Kidney epithelial cell (primary cell): ENCODE measurements at places on chromosomes 3 and 15.

GRCh38 chr15:37059086-37059485 lies 41.3 kb downstream of the MEIS2 start:
- DNase-seq: no peak

GRCh38 chr3:15443826-15444524 lies 16.6 kb downstream of the EAF1 start:
- no peak for DNase-seq

DNA sequence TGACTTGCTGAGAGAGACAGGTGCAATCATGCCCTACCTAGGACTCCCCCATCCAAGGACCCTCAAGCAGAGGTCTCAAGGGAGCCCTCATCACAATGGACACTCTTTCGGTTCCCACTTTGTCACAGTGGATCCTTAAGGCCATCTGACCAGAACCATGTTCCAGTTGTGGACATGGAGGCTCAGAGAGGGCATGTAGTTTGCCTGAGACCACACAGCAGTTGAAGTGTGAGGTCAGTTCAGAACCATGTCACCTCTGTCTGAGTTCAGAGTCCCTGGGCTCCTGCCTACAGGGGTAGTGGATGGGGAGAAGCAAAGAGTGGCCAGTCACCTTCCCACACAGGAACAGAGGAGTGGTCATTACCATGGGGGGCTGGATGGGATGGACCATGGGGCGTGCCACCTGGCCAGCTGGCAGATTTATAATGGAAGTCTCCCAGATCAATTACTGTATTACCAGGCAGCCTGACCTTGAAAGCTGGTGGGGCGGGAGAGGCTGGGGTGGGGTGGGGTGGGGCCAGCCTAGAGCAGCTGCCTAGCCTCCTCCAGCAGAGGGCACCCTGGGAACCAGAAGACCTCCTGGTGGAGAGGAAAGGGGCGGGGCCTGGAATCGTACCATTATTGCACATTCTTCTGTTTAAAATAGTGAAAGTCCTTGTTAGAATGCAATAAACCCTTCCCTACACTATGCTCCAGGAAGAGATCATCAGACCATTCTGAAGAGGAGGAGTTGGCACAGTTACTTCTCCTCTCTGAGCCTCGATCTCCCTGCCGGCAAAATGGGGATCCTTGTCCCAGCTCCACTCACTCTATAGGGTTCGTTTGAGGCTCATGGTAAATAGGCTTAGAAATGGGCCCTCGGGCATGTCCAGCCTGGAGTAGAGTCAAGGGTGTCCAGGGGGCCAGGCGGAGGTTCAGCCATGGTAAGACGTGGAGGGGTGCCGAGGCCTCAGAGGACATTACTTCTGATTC lies 26.9 kb upstream of the LINGO1 start:
- DNase-seq: peak; percentile 7

- DNase-seq: no peak
Measured at GRCh38 chr15:95284933-95285421, 1045.5 kb upstream of the NR2F2 start.

GRCh38 chr15:20367093-20367492 lies 174.5 kb downstream of the GOLGA6L6 start:
- DNase-seq: no peak

GRCh38 chr15:91400481-91400880 lies 300.4 kb downstream of the SV2B start:
- no peak for DNase-seq

- DNase-seq: no peak
Measured at GRCh38 chr15:62534996-62535395, 369.9 kb upstream of the C2CD4B start.

GRCh38 chr3:141796081-141796888 lies 33.1 kb downstream of the GRK7 start:
- DNase-seq: no peak

GRCh38 chr3:15309662-15310335 lies 22.6 kb downstream of the SH3BP5 start:
- no peak for DNase-seq

- no peak for DNase-seq
Measured at GRCh38 chr3:171066206-171066605, 39.7 kb upstream of the SLC2A2 start.

- DNase-seq: peak; percentile 53
Measured at GRCh38 chr3:170572665-170573253, 13.1 kb downstream of the SLC7A14 start.

DNA sequence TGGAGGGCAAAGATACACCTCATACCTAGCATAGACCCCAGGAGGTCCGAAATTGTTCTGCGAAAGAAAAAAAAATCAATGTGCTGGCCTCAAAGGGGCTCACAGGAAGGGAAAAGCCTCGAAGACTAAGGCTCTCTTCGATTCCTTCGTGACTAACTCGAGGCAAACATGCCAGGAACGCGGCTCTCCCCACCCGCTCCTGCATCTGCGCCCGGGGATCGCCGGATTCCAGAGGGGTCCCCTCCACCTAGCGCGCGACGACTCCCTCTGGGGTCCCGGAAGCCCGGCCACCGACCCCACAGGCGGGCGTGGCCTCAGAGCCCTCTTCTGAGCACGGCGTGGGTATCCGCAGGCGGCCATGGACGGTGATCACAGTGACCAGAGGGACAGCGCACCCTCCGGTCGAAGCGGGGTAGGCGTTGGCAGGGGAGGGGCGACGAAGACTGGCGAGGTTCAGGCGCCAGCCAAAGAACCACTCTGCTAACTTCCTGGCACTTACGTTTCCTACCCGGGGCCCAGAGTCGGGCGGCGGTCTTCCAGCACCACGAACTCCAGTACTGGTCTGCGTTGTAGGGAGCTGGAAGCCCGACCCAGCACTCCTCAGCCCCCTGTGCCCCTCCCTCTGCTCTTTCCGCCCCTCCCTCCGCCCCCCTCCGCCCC lies 515 bp upstream of the EIF3J start:
- peak; percentile 56 for DNase-seq

- no peak for DNase-seq
Measured at GRCh38 chr3:25747033-25747432, 36.2 kb downstream of the NGLY1 start.

- DNase-seq: no peak
Measured at GRCh38 chr3:55362210-55362960, 124.7 kb downstream of the WNT5A start.

- no peak for DNase-seq
Measured at GRCh38 chr15:42919799-42920518, 619 bp downstream of the TTBK2 start.

DNA sequence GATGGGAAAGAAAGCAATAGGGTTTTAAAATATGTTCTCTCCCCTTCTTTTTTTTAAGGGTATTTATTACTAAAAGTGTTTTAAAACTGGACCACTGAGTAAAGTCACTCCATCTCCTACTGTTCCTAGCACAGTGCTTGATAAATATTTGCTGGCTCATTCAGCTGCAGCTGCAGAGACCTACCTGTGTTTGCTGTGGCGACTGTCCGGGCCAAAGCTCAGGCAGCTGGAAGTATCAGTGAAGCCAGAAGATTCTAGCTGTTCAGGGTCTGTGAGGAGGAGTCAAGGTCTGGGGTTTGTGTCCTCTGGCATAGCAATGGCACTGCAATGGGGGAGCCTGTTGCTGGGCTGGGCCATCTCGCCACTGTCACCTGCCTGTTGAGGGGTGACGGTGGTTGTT lies 109.9 kb downstream of the RPLP1 start:
- DNase-seq: no peak

DNA sequence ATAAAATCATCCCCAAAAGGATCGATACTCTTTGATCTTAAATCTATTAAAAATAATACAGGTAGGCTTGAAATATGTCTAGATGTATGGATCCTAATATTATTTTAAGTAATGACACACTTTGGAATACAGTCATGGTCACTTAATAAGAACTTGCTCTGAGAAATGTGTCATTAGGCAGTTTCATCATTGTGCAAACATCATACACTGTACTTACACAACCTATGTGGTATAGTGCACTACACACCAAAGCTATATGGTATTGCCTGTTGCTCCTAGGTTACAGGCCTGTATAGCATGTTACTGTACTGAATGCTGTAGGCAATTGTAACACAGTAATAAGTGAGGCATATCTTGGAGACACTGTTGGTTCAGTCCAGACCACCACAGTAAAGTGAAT lies 307.1 kb downstream of the RAP2B start:
- no peak for DNase-seq

GRCh38 chr15:35078221-35078915 lies 6.7 kb downstream of the NANOGP8 start:
- peak; percentile 19 for DNase-seq

GRCh38 chr3:48248095-48248850 lies 7.4 kb downstream of the ZNF589 start:
- DNase-seq: no peak

- DNase-seq: no peak
Measured at GRCh38 chr3:15496341-15496664, 25.2 kb downstream of the COLQ start.

DNA sequence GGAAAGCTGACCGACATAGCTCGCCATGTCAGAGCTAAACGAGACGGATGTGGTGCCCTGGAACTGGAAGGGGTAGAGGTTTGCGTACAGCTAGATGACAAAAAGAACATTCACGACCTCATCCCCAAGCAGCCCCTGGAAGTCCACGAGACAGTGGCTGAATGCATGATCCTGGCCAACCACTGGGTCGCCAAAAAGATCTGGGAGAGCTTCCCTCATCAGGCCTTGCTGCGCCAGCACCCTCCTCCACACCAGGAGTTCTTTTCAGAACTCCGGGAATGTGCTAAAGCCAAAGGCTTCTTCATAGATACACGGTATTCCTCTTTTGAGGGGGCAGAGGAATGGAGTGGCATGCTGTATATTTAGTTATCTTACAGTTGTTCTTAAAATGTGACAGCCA lies 30.4 kb downstream of the TIPIN start:
- DNase-seq: no peak

DNA sequence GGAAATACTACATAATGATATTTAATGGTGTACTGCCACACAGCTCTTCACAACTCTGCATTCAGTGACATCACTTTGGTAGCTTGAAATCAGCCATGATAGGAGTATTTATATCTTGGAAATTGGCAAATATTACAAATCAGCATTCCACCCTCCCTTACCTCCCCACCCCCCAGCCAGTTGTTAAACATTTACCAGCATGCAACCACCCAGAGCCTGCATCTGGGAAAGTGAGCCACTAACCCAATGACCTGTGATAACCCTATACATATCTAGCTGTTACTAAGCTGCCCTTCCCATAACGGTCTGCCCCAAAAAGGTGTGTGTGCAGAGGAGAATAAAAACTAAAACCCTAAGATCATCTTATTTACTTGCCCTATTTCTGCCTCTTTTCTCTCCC lies 44.6 kb upstream of the SATB1 start:
- DNase-seq: no peak

DNA sequence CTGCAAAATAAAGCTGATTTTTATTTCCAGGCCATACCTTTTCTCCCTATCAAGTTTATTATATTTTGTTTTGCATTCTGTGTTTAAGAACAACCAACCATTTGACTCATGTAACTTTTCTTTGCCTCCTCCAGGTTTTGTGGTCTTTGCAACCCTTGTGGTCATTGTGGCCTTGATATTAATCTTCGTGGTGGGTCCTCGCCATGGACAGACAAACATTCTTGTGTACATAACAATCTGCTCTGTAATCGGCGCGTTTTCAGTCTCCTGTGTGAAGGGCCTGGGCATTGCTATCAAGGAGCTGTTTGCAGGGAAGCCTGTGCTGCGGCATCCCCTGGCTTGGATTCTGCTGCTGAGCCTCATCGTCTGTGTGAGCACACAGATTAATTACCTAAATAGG lies 27.6 kb downstream of the NIPA2 start:
- DNase-seq: no peak

DNA sequence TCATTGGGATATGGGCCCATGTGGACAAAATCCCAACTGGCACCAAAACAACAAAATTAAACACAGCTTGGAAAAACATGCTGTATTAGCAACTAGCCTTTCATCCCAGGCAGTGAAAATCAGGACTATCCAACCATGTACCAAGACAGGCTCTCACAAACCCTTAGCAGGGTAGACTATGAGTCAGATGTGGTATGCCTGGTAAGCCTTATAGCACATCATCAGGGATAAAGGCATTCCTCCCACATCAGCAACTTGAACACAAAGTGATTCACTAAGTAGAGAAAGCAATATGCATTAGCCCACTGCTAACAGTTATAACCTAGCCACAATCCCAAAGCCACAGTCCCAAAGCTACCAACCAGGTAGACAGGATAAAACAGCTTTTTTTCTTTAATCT lies 8.0 kb downstream of the CEP152 start:
- DNase-seq: peak; percentile 98

DNA sequence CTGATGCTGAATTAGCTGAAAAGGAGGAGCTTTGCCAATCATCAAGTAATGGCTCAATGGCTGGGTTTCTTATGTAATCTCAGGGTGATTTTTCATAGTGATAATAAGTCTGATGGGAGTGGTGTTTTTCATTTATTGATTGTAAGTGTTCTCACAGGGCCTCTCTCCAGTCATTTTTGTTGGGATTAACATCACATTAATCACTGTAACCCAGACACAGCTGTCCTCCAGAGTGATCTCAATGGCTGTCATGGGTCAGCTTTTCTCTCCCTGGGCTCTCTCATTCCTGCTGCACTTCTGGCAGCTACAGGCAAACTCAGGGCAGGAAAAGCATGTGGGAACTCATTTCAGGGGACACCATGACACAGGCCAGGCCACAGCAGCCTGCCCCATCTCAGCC lies 162.9 kb downstream of the LRTM1 start:
- DNase-seq: no peak

- DNase-seq: no peak
Measured at GRCh38 chr3:169278667-169279066, 384.8 kb downstream of the MECOM start.

GRCh38 chr3:137349557-137350348 lies 392.0 kb downstream of the IL20RB start:
- no peak for DNase-seq

GRCh38 chr3:58560771-58561311 lies 16.4 kb downstream of the FAM107A start:
- peak; percentile 86 for DNase-seq

- DNase-seq: no peak
Measured at GRCh38 chr3:157922614-157923013, 183.6 kb downstream of the SHOX2 start.

DNA sequence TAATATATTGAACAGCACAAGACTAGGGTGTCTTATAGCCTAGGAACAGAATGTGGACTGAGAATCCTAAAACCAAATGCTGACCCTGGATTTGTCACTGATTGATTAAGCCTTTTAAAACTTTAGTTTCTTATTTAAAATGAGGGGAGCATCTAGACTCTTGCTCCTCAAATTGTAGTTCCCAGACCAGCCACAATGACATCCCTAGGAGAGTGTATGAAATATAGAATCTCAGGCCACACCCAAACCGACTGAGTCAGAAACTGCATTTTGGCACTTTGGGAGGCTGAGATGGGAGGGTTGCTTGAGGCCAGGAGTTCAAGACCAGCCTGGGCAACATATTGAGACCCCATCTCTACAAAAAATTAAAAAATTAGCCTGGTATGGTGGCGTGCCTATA lies 287.8 kb upstream of the UMPS start:
- no peak for DNase-seq

GRCh38 chr15:60364612-60364924 lies 33.2 kb downstream of the ANXA2 start:
- DNase-seq: no peak

GRCh38 chr15:91182101-91182500 lies 82.0 kb downstream of the SV2B start:
- DNase-seq: no peak
